ENCODE measurements at places on chromosomes 5 and 9.

GRCh38 chr9:36625006-36625615, 52.4 kb downstream of the MELK start:
- DNase-seq, result no peak

DNA sequence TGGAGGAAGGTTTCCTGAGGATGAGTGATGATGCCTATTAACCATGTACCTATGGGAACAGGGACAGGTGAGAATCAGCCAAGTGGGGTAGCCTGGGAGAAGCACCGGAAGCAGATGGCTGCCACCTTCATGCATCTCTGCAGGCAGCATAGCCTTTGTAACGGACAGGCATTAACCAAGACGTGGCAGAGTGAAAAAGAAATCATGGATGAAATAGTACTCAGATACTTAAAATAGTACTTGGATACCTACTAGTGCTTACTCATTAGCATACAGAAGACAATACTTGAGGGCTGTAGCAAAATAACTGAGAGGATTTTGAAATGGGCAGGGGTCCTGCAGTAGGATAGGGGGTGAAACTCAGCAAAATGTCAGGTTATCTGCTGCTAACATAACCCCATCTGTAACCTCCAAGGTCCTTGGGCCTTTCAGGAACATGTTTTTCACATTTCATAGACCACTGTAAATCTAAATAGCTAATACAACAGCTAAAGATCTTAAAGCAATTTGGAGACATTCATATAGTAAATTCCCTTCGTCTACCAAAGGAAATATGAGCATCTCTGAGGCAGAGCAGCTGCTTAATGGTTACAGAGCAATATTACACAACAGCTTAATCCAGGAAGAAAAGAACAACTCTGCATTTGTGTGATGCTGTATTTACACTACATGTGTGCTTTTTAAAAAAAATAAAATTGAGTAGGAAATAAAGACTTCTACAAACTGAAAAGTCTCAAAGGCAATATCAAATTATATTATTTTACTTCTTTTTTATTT, 154.3 kb downstream of the NFIB start:
- DNase-seq, result no peak

DNA sequence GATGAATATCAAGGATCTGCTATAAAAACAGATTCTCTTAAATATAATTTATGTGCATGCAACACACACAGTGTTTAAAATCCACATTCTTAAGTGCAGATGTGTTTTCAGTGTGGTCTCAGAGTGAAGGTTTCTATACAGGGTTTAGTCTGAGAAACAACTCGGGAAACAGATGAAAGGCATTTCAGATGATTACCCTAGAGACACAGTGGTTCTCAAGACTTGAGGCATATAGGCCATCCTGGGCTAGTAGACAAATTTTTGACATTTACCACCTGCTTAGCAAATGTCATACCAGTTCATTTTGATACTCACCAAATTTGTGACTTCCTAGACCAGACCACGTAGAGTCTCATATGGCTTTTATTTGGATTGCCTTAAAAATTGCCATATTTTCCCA, 216.5 kb downstream of the ARL15 start:
- DNase-seq, result no peak

GRCh38 chr9:33024126-33024965, 727 bp upstream of the DNAJA1 start:
- no peak for DNase-seq

DNA sequence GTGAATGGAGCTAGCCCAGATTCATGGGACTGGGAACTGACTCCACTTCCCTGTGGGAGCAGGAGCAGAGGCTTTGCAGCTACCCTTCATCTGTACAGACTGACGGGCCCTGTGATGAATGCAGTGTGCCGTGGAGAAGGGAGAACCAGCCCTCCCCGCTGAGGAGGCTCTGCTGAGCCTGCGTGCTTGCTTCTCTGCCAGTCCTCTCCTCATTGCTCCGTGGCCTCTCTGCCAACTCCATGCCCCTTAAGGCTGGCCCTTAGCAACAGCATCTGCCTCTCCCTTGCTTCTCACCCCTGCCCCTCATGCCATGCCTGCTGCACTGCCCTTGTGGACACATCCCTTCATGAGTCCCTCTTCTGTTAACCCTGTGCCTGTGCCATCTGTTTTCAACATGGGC, 53.6 kb downstream of the GADD45G start:
- DNase-seq, result no peak

DNA sequence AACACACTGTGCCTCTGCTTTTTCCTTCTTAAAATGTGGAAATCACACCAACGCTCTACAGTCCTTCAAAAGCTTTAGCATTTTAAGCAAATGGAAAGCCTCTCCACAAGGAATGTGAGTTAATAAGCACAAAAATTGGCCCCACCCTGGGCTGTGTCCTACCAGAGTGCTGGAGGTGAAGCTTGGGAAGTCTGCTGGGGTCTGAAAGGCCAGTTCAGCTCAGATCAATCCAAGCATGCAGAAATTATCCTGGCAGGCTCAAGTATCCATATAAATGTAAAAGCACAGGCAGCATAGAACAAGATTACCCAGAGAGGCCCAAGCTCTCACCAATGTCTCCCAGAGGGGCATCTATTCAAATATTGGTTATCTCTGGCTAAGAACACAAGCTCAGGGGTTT, 98.5 kb downstream of the ESM1 start:
- DNase-seq, result no peak

- no peak for DNase-seq
Measured at GRCh38 chr9:35816708-35817107, 1.9 kb upstream of the HINT2 start.

GRCh38 chr5:86824637-86825036, 206.9 kb downstream of the COX7C start:
- no peak for DNase-seq

DNA sequence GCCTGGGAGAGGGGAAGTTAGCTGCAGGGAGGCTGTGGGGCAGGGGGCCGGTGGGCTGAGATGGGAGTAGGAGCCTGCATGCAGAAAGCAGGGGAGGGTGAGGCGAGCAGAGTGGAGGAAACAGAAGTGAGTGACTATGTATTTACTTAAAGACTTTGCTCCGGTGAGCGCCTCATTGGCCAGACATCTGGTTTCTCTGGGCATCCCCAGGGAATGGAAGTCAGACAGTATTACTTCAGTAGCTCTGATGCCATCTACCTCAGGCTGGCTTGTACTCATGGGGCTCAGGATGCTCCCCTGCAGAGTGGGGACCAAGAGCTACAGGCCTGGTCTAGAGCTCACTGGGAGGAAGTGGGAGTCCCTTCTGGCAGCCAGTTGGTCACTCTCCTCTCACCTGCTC, 78.2 kb upstream of the ARAP3 start:
- no peak for DNase-seq

Data from stimulated activated CD8-positive, alpha-beta memory T cell treated with anti-CD3 and anti-CD28 coated beads, Interleukin-7, amount 100 ng/mL, for 1 hour (primary cell).